ENCODE measurements at places on chromosomes 3 and 15. TPM values are rescaled to one million over a fixed set of nuclear protein-coding genes. Genes with fewer than 3 reads are reported as not detected.

Gene SLC6A11
- 43.1 TPM for total RNA-seq

Gene CAMK2N2
- total RNA-seq: 5.8 TPM

Gene SERINC4
- not detected for total RNA-seq

Gene RASL12
- total RNA-seq: 5.5 TPM

Gene SEMA5B
- 24.8 TPM for total RNA-seq

Gene NR2E3
- total RNA-seq: 0.54 TPM

Gene GOLGA6L22
- not detected for total RNA-seq

Gene LTK
- total RNA-seq: 0.36 TPM

Gene HTR3E
- not detected for total RNA-seq
